ENCODE measurements at places on chromosomes 1 and 21.

- DNase-seq = no peak
Observed at GRCh38 chr1:112296908-112297307, 99.1 kb upstream of the CTTNBP2NL start.

DNA sequence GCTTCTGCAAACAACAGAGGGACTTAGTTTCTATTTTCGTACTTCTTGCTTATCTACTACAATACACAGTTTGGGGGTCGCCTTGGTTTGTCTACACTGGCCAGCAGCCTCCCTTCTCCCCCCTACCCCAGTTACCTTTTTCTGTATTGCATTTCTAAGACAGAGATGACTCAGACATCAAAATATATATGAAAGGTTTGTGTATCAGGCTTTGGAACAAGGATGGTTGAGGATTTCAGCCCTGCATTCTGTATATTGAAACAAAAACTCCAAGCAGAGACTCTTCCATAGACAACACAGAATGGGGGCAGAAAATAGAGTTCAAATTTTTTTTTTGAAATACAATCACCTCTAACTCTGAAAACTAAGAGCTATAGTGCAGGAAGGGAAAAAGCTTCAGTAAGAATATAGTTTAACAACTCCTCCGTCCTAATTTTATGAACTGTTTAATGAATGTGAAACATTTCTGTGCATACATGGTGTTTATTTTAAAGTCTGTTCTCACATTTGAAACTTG is 1.9 kb downstream of the SAMD13 start:
- DNase-seq = no peak

DNA sequence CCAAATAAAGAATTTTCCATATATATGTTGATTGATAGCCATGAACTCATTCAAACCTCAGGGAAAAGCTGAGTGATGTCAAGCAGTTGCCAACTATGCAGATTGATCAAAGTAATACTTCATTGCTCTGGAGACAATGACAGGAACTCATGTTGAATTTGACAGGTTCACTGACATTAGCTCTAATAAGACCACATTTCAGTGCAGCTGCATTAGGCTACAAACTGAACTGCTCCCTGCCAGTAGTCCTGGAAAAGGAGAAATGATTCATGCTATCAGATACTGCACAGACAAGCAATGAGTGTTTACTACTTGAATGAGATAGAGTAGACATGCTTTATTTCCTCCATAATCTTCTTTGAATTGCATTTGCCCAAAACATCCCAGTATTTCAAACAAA is 948.4 kb downstream of the MRPL39 start:
- DNase-seq = no peak

DNA sequence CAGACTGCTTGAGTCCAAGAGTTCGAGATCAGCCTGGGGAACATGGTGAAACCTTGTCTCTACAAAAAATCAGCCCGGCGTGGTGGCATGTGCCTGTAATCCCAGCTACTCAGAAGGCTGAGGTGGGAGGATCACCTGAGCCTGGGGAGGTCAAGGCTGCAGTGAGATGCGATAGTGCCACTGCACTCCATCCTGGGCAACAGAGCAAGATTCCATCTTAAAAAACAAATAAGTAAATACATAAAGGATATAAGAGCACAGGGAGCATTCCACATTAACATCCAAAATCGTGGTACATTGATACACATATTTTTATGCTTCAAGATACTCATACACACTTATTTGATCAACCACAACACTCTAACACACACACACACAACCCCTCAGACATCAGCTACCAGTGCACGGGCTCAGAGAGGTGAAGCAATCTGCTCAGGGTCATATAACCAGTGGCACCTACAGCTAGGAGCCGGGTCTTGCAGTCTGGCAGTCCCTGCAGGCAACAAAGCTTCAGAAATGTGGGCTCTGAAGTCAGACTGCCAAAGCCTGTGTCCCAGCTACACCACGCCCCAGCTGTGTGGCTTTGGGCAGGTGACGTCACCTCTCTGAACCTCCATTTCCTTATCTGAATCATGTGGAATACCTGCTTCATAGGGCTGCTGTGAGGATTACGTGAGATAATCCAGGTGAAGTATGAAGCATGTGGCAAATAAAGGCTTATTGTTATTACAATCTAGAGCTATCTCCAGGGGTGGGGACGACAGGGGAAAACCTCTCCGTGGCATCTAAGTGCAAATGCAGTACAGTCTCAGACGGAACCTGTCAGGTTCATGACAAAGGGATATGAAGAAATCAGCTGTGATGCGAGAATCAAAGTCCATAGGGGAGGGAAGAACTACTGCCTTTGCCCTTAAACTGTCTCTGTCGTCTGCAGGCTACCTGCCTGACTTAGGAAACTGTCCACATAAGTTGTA is 4.8 kb upstream of the CRYBG2 start:
- no peak for DNase-seq

DNA sequence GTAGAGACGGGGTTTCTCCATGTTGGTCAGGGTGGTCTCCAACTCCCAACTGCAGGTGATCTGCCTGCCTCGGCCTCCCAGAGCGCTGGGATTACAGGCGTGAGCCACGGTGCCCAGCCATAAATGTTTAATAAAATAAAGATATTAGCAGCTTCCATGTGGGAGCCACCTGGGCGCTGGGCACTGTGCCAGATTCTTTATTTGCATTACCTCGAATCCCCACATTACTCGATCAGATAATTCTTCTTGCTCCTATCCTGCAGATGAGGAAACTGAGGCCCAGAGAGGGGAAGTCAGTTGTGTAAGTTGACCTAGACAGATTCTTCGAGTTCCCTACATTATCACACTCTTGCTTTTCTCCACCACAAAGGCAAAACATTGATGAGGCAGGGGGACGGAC is 24.9 kb upstream of the TENT5B start:
- DNase-seq = no peak

- peak; percentile 4 for DNase-seq
Observed at GRCh38 chr1:75991497-75992114, 59.4 kb upstream of the ASB17 start.

- no peak for DNase-seq
Observed at GRCh38 chr1:31445951-31446350, 32.9 kb downstream of the SERINC2 start.

DNA sequence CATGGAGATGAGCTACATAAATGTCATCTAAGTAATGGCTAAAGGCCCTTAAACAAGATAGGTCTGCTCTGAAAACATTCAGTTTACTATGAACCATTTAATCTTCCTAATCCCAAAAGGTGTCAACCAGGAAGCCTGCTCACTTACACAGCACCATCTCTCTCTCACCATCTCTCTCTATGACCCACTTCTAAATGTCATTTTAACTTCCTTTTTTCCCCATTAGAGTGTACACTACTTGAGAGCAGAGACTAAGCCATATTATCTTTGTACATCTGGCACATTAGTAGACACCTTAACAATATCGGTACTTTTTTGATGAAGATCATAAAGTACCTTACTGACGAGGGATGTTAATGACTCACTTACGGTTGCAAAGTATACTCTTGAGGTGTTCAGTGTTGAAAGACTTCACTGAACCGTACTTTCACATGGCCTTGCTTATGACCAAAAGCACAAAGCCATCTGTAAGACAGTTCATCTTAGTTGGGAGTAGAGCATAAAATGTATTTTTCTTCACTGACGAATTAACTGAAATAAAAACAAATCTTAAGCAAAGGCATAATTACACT is 25.4 kb downstream of the FBXO42 start:
- no peak for DNase-seq
